ENCODE measurements at places on chromosomes 1 and 21.

DNA sequence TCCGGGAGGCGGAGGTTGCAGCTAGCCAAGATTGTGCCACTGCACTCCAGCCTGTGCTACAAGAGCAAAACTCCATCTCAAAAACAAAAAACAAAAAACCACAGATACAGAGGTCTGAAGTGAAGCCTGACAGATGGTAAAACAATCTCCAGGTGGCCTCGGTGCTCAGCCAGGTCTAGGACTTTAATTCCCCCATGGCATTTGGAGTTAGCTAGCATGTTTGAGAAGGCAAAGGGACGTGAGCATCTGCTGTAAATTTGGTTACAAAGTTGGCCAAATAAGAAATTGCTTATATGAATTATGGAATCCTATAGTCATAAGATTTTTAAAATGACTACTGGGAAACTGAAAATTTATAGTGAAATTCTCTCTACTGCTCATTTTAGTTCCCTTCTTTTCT, 98.3 kb upstream of the FMN2 start:
- no peak for DNase-seq

DNA sequence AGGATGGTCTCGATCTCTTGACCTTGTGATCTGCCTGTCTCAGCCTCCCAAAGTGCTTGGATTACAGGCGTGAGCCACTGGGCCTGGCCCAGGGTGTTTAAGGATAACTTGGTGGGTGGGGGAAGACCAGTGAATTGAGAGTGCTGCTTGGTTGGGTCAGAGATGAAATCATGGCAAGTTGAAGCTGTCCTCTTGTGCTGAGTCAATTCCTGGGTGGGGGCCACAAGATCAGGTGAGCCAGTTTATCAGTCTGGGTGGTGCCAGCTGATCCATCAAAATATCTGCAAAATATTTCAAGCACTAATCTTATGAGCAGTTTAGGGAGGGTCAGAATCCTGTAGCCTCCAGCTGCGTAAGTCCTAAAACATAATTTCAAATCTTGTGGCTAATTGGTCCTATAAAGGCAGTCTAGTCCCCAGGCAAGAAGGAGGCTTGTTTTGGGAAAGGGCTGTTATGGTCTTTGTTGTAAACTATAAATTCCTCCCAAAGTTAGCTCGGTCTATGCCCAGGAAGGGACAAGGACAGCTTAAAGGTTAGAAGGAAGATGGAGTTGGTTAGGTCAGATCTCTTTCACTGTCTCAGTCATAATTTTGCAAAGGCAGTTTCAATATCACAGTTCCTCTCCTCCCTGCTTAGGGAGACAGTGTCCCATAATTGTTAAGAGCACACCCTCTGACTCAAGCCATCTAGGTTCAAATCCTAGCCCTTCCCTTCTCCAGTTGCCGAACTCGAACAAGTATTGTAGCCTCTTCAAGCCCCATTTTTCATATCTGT, 66.8 kb upstream of the BACH1 start:
- DNase-seq = no peak

GRCh38 chr1:182357171-182357570, 34.4 kb downstream of the GLUL start:
- DNase-seq = no peak

GRCh38 chr1:228929476-228930027, 194.3 kb downstream of the RHOU start:
- no peak for DNase-seq

GRCh38 chr1:230282157-230282556, 144.0 kb downstream of the PGBD5 start:
- DNase-seq = no peak

DNA sequence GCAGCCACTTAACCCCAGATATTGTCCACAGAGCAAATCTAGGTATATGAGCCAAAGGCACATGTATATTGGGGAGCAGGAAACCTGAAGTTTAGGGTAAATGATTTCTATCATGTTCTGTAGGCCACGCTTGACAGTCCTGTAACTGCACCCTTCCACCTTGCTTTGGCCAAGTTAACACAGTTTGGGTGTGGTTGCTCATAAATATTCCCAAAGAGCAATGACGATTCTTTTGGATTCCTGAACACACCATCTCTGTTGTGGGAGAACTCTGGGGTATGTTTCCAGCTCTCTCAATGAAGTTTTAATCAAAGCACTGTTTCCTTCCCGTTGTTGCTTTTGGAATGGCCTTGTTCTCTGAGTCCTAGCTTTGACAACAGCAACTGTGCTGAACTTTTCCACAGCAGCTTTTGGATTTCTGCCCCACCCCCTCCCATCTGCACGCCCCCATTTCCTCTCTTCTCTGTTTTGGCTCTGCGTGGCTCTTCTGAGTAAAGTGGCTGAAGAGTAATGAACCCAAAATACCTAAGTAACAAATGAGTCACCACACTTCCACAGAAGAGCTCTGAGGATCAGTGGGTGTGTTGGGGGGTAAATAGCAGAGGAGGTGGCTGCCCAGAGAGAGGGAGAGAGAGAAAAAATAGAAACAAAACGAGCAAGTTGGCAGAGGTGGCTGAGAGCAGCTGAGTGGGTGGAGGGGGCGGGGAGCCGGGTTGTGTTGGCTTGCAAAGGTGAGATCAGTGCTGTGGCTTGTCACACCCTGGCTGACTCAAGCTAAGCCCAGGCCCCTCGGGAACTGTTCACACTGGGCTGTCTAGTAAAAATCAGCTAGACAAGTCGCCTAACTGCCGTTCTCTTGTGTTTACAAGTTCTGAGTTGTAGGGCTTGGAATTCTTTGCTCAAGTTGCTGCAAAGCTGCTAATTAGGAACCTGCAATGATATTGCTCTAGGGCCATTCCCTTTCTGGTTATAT, 26.9 kb upstream of the RAP1A start:
- DNase-seq = no peak

- no peak for DNase-seq
These were observed 55.2 kb upstream of the IPO9 start for GRCh38 chr1:201773764-201774163.

- no peak for DNase-seq
These were observed 135.6 kb downstream of the TSEN15 start for GRCh38 chr1:184187097-184187496.

- no peak for DNase-seq
These were observed 10.3 kb downstream of the CAP1 start for GRCh38 chr1:40050863-40051262.

DNA sequence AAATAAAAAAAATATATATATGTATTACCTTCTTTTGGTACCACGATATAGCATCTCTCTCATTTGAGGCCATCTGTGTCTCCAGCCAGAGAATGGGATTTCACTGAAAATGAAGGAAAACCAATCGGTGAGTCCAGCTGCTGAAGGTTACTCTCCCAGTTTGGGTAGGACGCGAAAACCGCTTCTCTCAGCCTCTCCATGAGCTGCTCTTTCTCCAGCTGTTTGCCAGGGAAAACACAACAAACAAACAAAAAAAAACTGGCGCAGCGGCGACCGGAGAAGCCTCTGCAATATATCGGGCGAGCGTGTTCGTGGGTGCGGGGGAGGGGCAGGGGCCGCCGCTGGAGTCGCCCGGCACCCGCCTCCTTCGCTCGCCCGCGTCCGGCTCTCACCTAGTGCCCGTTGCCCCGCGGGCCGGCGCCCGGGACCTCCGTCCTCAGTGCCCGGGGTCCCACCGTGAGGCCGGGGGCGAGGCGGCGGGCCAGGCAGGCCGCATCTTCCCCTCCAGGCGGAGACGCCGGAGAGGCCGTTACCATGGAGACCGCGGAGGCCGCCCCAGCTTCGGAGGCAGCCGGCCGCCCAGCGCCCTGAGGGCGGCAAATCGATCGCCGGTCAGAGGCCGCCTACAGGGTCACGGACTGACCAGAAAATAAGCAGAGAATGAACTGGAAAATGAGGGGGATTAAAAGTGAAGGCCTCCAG, 504 bp downstream of the PHTF1 start:
- no peak for DNase-seq

GRCh38 chr21:31911138-31911907, 38.5 kb downstream of the HUNK start:
- DNase-seq = no peak

DNA sequence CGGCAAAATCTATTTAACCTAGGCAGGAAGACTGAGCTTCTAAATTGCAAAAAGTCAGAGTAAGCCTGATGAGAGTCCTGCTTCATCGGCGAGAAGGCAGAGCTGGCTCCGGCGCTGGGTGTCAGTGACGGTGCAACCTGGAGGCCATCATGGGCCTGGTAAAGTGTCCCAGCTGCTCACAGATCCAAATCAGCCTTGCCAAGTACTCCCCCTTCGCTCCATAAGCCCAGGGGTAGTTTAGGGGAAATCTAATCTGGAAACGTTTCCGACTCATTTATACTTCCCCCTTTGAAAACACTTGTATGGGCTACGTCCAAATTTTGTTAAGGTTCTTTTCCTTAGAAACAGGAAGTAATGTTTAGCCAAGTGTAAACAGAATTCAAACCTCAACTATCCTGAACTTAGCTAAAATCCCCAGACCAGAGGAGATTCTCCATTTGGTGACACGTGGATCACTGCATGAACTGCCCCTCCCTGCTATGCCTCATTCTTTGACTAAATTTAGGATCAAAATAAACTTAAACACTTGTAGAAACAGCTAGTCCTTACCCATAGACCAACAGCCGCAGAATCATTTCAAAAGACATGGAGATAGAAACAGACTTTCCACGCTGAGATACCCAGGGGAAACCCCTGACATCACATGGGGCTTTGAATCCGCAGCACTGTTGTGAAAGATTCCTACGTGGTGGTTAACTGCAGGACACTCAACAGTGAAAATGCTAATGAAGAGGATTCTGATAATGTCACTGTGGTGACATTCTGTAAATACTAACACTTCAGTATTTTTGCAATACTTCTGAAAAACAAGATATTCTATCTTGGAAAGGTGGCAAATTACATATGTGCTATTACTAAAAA, 172.7 kb downstream of the TGFBR3 start:
- DNase-seq = no peak

DNA sequence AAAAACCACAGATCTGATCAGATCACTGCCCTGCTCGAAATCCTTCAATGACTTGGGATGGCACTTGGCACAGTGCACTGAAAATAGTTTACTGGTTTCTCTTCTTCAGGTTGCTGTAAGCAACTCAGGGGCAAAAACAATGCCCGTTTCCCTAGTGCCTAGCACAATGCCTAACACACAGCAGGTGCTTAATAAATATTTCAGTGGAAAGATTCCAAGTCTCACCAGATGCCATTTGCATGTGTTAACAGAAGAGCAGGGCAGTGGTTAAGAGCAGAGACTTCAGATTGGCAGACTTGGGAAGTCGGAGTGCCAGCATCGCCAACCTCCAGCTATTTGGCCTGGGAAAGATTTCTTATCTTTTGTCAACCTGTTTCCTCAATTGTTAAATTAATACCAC, 10.9 kb upstream of the METTL25B start:
- DNase-seq = no peak

DNA sequence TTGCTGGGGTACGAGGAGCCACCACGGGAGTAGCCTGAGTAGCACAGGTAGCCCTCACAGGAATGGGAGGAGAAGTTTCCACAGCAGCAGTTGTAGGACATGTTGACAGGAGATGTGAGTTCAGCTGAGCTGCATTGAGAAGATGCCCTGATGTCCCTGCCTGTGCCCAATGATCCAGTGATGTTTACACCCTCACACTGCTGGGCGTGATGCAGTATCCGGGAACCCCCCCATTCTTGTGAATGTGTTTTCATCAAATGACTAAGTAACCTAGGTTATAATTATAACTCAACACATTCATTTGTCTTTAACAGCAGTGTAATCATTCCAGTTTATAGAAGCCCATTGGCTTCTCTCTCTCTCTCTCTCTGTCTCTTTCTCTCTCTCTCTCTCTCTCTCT, at the start of gene KRTAP23-1:
TSS of gene KRTAP23-1 (minus strand) at position 101 of the 400 bp plus-strand sequence. CDS start at position 101, 0 bp downstream.
- no peak for DNase-seq

GRCh38 chr1:208344202-208344857, 100.1 kb upstream of the PLXNA2 start:
- no peak for DNase-seq

- no peak for DNase-seq
These were observed 4.5 kb downstream of the TRMT1L start for GRCh38 chr1:185152187-185152767.

DNA sequence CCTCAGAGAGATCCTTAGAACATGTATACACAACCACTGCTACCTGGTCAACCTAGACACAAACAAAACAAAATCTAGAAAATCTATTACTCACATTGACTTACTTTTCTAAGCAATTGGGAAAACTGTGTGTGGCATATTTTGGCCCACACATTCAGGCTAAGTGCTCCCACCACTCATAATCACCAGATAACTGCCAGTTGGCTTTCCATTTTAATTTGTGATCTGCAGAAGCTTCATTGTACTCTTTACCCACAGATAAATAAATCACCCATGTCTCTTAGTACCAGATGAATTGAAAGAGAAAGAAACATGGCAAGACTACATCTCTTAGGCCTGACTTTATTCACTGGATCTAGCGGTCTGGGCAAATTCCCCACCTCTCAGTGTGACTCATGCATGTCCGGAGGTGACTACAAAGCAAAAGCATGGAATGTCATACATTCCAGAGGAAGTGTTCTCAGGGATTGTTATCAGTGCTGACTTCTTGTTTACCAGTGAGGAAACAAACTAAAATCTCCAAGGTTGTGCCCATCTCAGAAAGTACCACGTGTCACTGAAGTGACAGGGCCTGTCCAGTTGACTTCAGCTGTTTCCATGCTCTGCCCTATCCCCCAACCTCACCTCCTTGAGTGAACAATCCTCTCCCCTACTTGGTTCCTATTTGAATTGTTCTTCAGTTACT, 52.4 kb upstream of the BCL10 start:
- DNase-seq = no peak

GRCh38 chr21:38244885-38245869, 11.6 kb upstream of the KCNJ15 start:
- no peak for DNase-seq

- DNase-seq = no peak
These were observed 12.5 kb upstream of the MYOC start for GRCh38 chr1:171664976-171665375.

DNA sequence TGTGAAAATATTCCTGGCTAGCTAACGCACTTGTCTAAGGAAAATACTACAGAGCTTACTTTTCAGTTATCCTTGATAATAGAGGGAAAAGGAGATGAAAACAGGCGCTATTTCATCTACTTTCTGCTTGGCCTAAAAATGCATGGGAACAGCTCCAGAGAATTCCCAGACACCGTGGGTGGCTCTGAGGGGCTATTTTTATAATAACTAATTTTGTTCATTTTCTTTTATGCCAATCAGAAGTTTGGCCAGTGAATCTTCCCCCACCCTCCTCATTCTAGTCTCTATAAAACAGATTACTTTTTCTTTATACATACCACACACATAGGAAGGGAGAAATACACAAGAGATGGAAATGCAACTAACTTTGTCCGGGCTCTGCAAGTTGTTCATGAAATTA, 322.9 kb downstream of the SETD4 start:
- no peak for DNase-seq

- no peak for DNase-seq
These were observed 9.2 kb downstream of the C1orf198 start for GRCh38 chr1:230858918-230859729.

DNA sequence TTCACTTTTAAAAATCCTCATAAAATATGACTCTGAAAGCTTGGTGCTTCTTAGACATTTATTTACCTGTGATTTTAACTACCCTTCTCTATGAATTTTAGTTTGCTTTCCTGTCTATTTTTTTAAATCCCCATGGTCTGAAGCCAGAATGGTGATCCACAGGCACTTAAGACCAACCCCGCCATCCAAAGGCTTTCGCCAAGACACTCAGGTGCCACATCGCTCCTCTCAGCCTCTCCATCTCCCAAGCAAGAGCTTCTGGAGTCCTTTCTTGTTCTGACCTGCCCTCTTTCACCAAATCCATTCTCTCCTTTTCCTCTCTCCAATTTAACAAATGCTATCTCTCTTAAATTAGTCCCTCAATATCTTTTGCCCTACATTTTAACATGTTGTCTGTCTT, 464.6 kb downstream of the PCP4 start:
- no peak for DNase-seq

GRCh38 chr1:81803431-81804110, 2.8 kb downstream of the ADGRL2 start:
- no peak for DNase-seq

Measured in forelimb muscle (tissue), 1 donor.